ENCODE measurements at places on chromosomes 13 and 19. TPM values are rescaled to one million over a fixed set of nuclear protein-coding genes. Genes with fewer than 3 reads are reported as not detected.

GRCh38 chr19:53019684-53020083 is 6.0 kb downstream of the ERVV-1 start:
- DNase-seq, result no peak

DNA sequence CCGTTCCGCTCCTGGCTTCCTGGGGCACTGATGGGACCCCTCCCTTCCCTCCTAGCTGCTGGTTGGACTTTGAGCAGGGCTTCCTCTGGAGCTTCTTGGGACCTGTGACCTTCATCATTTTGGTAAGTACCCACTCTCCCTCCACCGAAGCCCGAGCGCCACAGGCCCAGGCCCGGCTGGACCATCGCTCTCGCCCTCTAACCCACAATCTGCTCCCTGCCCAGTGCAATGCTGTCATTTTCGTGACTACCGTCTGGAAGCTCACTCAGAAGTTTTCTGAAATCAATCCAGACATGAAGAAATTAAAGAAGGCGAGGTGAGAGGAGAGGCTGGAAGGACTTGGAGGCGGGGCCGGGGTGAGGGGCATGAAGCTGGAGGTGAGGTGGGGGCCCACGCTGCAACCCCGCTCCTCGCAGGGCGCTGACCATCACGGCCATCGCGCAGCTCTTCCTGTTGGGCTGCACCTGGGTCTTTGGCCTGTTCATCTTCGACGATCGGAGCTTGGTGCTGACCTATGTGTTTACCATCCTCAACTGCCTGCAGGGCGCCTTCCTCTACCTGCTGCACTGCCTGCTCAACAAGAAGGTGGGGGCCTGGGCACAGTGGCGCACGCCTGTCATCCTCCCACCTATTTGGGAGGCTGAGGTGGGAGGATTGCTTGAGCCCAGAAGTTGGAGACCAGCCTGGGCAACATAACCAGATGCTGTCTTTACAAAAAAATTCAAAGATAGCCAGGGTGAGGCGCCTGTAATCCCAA is 12.3 kb downstream of the DDX39A start:
- DNase-seq, result no peak

- DNase-seq, result no peak
These were observed 339.5 kb downstream of the DCT start for GRCh38 chr13:94140027-94140426.

DNA sequence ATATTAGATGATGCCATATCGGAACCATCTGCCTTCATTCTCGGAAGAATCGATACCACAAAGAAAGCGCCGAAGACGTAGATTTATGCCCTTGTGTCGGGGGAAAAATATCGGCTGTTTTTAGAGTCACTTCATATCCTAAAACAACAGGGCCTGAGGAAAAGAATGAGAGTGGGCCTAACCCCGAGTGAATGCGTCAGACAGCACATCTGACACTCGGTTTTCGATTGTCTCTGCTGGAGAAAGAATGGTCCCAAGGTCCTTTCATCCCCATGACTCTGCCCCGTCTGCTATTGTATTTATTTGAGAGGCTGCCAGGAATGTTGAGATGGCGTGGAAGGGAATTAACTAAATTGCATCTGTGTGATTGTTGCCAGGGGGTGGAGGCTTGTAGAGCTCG is 46.1 kb downstream of the CHST8 start:
- DNase-seq, result no peak

DNA sequence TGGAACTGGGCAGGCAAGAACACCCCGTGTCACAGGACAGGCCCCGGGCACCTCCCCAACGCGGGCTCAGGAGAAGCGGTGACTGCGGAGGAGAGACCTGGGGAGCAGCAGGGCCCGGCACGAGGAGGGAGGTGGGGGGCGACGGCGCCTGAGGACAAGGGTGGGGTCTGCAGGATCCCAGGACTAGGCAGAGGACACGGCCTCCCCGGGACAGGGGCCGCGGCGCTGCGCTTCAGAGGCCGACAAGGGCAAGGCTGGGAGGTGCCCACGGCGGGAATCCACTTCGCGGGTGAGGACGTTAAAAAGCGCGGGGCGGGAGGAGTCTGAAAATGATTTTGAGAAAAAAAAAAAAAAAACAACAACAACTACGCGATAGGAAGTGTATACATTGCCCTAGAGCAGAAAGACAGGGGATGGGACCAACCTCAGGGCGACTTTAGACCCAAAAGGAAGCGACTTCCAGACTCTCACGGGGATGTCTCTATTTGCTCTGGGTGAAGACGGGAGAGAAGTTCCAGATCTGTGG is 44.9 kb downstream of the ZNF611 start:
- DNase-seq, result no peak

GRCh38 chr13:109182777-109183465 is 553.5 kb downstream of the MYO16 start:
- peak; percentile 16 for DNase-seq

DNA sequence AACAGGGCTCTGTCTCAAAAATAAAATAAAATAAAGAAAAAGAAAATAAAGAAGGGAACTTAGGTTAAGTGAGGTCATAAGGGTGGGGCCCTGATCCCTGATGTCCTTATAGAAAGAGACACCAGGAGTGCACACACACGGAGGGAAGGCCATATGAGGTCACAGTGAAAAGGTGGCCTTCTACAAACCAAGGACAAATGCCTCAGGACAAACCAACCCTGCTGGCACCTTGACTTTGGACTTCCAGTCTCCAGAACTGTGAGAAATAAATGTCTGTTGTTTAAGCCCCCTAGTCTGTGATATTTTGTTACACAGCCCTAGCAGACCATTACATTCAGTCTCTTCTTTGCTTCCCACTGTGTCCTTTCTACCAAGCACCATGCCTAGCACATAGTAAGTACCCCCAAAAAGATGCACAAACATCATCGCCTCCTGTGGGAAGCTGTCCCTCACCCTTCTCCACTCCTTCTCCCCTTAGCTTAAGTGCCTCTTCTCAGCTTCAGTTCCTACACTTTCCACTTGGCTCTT is 8.4 kb upstream of the ZBTB32 start:
- DNase-seq, result no peak

GRCh38 chr13:48876289-48876688 is 99.4 kb upstream of the FNDC3A start:
- DNase-seq, result no peak

DNA sequence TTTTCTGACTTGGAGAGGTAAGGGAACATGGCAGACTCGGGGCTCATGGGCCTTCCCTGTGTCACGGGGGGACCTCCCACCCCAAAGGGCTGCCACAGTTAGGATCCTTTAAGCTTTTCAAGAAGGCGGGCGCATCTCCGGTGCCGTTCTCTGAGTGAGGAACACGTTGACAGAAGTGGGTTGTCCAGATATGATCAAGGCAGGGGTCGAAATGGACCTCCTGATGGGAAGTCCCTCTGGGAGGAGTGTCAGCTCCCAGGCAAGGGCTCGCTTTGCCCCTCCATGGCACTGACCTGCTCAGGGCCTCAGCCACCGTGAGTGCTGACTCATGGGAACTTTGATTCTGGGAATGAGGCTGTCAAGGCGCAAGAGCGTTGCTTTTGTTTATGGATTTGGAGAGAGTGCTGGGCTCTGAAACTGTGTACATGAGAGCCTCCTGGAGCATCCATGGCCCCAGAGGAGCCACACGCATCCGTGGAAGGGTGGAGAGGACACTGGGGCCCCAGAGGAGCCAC is 6.5 kb upstream of the TEX29 start:
- no peak for DNase-seq

The CXCL17 gene
- total RNA-seq, result not detected

The CEACAM16 gene
- not detected for total RNA-seq

The TPTE2 gene
- not detected for total RNA-seq

The NAT14 gene
- 65.7 TPM for total RNA-seq

The ZNF835 gene
- total RNA-seq, result not detected

The VSIG10L gene
- total RNA-seq, result 0.79 TPM

The ZNF790 gene
- total RNA-seq, result 0.57 TPM

The HIPK4 gene
- total RNA-seq, result not detected

Data from A172 (cell line).